ENCODE measurements at places on chromosomes 7 and 10.

DNA sequence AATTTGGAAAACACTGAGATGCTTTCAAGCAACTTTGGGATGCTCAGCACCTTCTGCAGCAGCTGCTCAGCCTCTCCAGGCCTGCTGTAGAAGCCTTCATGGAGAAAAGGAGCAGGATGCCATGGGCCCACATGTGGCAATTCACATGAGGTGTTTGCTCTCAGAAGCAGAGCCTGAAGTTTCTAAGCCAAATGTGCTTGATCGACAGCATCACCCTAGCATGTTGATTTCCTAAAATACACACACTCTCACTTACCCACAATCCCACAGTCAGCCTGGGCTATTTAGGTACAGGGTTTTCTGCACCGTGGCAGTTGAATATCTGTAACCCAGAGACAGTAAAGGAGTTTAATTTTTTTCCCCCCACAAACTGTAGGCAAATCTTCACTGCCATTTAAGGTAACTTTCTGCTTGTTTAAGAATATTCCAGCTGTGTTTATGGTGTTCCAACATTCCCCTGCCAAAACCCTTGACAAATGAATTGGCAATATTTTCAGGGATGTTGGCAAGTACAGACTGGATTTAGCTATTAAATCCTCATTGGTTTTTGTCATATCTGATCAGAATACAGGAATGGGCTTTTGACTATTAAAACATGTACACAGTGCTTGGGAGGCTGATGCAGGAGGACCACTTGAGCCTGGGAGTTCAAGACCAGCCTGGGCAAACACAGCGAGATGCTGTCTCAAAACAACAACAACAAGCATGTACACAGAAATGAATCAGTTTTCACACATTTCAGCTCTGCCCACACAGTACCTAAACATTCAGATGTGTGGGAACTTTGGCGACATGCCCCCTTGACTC, 244.2 kb downstream of the CELF2 start:
- no peak for DNase-seq

- DNase-seq: no peak
Observed at GRCh38 chr7:47931005-47932004, 17.0 kb downstream of the PKD1L1 start.

GRCh38 chr10:68470300-68470699, 1.5 kb downstream of the DNA2 start:
- no peak for DNase-seq

GRCh38 chr7:156764016-156764669, 123.6 kb downstream of the RNF32 start:
- DNase-seq: peak; percentile 5

GRCh38 chr10:78212060-78212785, 178.6 kb downstream of the RPS24 start:
- no peak for DNase-seq

GRCh38 chr7:120729245-120729644, 128.7 kb downstream of the TSPAN12 start:
- DNase-seq: no peak

- DNase-seq: no peak
Observed at GRCh38 chr10:110973400-110973799, 54.0 kb downstream of the SHOC2 start.

DNA sequence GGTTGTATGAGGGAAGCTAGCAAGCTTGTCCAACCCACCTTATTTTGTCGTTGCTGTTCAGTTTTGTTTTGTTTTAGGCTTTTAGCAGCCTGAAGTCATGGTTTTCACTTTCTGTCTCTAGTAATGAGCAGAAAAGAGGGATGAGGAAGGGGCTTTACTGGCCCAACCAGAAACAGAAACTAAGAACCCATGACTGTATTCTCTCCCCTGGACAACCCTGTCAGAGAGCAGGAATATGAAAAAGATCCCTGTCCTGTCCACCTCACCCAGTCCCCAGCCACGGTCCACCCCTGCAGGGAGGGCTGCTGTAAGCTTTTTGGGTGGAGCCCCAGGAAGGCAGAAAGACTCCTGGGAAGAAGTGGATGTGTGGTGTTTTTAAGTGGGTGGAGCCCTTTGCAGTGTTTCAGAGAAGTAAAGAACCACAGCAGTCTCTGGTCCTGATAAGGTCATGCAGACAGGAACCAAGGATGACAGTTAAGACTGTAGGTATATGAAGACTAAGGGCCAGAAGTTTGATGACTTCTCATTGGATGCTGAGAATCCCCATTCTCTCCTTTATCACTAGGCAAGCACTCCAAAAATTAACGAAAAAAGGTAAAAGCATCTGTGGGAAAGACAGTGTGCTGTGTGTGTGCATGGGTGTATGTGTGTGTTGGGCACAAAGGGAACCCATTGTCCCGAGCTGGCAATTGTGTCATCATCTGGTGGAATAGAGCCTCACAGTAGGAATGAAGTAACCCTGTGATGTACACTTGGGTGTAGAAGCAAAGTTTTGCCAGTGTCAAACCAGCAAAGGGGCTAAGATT, 13.8 kb downstream of the MRPL32 start:
- no peak for DNase-seq

DNA sequence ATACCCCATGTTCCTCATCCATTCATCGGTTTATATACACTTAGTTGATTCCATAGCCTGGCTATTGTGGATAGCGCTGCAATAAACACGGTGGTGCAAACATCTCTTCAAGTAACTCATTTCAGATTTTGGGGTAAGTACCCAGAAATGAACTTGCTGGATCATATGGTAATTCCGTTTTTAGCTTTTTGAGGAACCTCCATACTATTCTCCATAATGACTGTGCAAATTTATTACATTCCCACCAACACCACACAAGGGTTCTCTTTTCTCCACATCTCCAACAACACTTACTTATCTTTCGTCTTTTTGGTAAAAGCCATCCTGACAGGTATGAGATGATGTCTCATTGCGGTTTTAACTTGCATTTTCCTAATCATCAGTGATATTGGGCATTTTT, 3.7 kb downstream of the NPFFR1 start:
- no peak for DNase-seq

GRCh38 chr10:97505152-97505551, 6.4 kb downstream of the UBTD1 start:
- DNase-seq: no peak

- DNase-seq: no peak
Observed at GRCh38 chr10:31404640-31405039, 85.6 kb downstream of the ZEB1 start.

- no peak for DNase-seq
Observed at GRCh38 chr7:120079022-120079421, 194.0 kb upstream of the KCND2 start.

DNA sequence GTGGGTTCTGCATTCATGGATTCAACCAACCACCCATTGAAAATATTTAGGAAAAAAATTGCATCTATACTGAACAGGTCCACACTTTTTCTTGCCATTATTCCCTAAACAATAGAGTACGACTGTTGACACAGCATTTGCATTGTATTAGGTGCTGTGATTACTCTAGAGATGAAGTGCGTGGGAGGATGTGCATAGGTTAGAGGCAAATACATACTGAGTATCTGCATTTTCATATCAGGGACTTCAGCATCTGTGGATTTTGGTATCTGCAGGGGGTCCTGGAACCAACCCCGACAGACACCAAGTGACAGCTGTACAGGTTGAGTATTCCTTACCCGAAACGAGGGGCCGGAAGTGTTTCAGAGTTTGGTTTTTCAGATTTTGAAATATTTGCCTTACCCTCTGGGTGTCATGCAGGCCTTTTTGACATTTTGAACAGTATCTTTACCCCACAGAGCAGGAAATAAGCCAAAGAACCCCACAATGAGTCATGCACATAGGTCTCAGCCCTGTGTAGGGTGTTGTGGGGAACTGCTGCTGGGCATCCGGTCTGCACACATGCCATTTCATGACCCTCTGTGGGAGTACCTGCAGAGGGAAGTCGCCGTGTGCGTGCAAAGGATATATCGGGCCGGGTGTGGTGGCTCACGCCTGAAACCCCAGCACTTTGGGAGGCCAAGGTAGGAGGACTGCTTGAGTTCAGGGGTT, 14.5 kb downstream of the NUDT5 start:
- DNase-seq: peak; percentile 78

- DNase-seq: no peak
Observed at GRCh38 chr7:90661290-90662151, 65.4 kb downstream of the CDK14 start.

DNA sequence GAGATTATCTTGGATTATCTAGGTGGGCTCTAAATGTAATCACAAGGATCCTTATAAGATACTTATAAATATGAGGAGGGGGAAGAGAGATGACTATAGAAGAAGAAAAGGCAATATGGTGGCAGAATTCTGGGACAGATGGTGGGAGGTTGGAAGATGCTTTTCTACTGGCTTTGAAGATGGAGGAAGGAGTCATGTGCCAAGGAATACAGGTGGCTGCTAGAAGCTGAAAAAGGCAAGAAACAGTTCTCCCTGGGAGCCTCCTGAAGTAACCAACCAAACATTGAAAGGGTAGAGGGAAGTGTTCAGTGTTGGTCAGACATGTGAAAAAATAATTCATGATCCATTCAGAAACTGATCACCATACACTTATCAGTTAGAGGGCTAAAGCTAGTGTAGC, 213.3 kb downstream of the WDR11 start:
- no peak for DNase-seq

- no peak for DNase-seq
Observed at GRCh38 chr10:29553544-29554250, 81.1 kb downstream of the SVIL start.

- no peak for DNase-seq
Observed at GRCh38 chr10:75037171-75038153, 74.0 kb upstream of the SAMD8 start.

- DNase-seq: no peak
Observed at GRCh38 chr10:5360318-5360915, 4.3 kb upstream of the UCN3 start.

GRCh38 chr10:792083-792791, 102.8 kb upstream of the DIP2C start:
- no peak for DNase-seq

DNA sequence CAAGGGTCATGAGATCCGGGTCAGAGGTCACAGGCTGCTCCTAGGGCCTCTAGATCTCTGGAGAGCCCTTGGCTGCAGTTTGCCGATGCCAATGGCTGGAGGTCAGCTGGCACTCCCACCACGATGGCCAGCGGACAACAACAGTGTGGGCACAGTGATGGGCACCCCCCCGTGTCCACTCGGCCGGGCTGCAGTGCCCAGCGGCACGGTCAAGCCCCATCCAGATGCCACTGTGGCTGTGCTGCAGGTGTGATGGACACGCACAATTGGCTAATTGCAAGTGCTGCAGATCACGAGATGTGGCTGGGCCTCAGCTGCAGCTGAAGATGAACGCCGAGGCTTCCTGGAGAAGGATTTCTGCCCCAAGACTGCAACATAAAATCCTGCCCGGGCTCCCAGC, 80.7 kb downstream of the PDGFA start:
- no peak for DNase-seq

- no peak for DNase-seq
Observed at GRCh38 chr10:77641344-77641743, 3.7 kb upstream of the KCNMA1 start.

DNA sequence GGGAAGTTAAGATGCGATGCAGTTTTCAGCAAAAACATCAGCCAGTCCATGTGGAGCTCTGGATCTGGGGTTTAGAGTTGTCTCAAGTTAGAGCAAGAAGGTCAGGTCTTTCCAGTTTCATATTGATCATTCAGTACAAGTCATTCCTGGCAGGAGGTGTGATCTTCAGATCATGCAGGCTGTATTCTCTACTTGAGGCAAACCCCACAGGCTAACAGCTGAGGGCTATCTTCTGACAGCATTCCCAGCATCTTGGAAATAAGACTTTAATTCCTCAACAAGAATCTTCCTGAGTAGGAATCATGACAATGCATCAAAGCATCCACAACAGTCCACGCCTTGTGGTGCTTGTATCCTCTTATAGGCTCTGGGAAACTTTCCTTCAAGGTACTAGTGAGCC, 94.9 kb upstream of the ZNF438 start:
- no peak for DNase-seq

DNA sequence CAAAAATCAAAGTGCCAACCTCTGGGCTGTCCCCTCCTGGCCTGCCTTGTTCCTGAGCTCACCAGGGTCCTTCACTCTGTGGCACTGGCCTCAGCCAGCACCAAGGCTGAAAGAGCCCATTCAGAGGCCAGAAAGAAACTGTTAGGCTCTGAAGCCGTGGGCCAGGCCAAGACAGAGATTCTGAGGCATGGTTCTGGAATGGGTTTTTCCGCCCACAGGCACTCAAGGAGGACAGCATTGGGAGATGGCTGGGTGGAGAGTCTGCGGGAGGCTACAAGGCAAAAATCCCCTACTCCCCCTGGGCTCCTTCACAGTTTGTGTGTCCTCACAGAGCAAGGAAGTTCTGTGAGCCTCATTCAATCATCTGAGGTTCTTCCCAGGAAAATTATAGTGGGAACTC, 31.7 kb downstream of the GRIFIN start:
- DNase-seq: no peak

DNA sequence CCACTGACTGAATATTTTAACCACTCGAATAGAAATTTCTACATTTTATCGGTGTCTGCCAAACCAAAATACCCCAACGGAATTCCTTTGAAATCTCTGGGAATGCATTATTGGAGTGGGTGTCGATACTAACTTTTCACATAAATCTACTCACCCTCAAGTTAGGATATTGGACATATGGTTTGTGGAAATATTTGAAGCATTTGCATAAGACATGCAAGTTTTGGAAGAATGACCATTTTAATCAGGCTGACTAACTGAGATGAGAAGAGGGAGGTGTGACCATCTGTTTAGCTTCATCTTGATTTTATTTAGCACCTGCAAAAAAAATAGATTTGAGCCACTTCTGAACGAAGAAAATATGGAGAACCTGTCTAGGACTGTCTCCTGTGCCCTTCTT, 61.2 kb downstream of the KLF6 start:
- no peak for DNase-seq

- DNase-seq: no peak
Observed at GRCh38 chr7:148721390-148721789, 22.7 kb downstream of the CUL1 start.

DNA sequence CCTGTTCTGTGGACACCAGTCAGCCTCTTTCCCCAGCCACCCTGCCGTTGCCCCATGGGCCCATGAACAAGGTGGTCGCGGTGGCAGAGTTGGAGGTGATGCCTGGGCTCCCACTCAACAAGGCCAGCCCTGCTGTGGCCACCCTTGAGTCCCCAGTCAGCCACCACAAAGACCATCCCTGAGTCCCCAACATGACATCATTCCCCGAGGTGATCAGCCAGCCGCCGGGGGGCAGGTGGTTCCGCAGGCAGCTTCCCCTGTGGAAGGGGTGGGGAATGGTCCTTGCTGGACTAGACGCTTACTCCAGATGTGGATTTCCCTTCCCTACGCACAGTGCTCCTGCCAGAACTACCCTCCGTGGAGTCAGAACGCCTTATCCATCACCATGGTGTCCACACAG, 271.7 kb downstream of the PTPRN2 start:
- no peak for DNase-seq

DNA sequence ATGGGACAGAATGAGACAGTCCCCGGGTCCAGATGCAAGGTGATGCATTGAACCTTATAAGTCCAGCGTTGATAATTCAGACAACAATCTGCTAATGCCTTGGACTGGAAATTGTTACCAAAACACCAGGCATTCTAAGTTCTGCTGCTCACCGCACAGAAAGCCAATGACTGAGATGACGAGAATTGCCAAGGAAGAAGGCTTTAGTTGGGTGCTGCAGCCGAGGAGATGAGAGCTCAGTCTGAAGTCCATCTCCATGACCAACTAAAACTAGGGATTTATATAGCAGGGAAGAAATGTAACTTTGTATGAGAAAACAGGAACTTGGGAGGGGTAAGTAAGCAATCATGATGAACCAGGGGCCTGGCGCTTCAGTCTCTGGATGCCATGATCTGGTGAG, 68.7 kb downstream of the PRKCQ start:
- no peak for DNase-seq

- DNase-seq: no peak
Observed at GRCh38 chr7:120944826-120945562, 5.6 kb upstream of the ING3 start.
